ENCODE measurements at places on chromosomes 16 and 17. TPM values are rescaled to one million over a fixed set of nuclear protein-coding genes. Genes with fewer than 3 reads are reported as not detected.

The CCDC78 gene
- 10.3 TPM for total RNA-seq

The TGFB1I1 gene
- 20.3 TPM for total RNA-seq

DNA sequence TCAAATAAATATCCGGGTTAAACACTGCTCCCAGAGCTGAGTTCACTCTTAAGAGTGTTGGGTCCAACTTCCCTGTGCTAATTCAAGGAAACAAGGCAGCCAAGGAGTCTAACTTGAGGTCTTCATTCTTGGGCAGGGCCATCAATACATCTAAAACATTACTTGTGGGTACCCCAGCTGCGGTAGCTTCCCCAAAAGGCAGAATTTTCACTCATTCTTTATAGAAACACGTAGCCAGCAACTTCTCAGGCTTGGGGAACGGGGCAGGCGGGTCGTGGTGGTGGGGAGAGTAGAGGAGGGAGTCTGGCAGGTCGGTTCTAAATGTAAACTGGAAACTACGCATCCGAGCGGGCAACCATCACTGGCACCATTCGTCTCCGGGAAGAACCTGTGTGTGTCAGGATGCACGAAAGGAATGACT lies 666 bp upstream of the METTL9 start:
- DNase-seq = no peak

- DNase-seq = no peak
These were observed 23.9 kb downstream of the SMG6 start for GRCh38 chr17:2279707-2280106.

The DYNLRB2 gene
- not detected for total RNA-seq

- no peak for DNase-seq
These were observed 28.4 kb upstream of the GINS3 start for GRCh38 chr16:58363746-58364393.

The TVP23A gene
- total RNA-seq = not detected

The GUCY2D gene
- not detected for total RNA-seq

Measured in Caki2 (cell line).